Activated naive CD4-positive, alpha-beta T cell treated with anti-CD3 and anti-CD28 coated beads, Interleukin-2, amount 50 U/mL, for 16 hours (primary cell): ENCODE measurements at places on chromosomes 11 and 22.

DNA sequence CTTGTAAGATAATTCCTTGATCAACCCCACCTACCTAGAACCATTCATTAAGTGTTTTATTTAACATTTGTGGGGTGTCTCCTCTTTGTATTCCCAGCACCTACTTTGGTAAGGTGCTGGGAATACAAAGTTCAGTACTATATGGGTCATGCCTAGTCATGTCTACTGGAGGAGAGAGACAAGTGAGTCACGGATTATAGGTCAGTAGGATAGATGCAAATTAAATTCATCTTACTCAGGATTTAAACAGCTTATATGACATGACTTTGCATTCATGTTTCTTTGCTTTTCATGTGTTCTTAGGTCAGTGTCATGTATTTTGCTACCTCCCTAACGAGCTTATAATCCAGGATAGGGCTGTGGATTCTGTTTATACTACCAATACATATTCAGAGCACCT, 3.4 kb upstream of the FADS1 start:
- DNase-seq: no peak

GRCh38 chr11:96180341-96180740, 162.7 kb downstream of the MAML2 start:
- no peak for DNase-seq

DNA sequence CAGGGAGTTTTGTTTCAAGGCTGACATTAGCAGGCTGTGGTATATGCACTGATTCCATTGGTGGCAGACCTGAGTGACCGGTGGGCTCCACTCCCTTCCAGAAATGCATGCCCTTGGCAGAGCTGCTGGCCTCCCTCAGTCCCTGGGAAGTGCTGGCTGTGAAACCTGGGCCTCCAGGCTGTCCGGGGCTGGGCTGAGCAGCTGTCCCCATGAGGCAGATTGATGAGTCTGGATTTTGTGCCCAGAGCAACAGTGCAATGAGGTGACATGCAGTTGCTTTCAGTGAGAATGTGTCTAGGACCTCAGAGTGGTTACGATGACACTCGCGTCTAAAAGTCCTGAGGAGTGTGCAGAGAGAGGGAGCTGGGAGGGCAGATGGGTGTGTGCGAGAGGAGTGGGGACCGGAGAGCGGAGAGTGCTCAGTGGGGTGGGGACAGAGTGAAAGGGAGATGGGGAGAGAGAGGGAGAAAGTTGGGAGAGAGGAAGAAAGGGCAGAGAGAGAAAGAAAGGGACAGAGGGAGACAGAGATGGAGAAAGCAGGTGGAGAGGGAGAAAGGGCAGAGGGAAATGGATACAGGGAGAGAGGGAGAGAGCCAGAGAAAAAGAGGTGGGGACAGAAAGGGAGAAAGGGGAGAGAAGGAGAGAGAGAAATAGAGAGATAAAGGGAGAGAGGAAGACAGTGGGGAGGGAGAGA, 978.3 kb downstream of the BRD1 start:
- DNase-seq: no peak

GRCh38 chr11:92752122-92752521, 217.3 kb upstream of the MTNR1B start:
- DNase-seq: no peak

DNA sequence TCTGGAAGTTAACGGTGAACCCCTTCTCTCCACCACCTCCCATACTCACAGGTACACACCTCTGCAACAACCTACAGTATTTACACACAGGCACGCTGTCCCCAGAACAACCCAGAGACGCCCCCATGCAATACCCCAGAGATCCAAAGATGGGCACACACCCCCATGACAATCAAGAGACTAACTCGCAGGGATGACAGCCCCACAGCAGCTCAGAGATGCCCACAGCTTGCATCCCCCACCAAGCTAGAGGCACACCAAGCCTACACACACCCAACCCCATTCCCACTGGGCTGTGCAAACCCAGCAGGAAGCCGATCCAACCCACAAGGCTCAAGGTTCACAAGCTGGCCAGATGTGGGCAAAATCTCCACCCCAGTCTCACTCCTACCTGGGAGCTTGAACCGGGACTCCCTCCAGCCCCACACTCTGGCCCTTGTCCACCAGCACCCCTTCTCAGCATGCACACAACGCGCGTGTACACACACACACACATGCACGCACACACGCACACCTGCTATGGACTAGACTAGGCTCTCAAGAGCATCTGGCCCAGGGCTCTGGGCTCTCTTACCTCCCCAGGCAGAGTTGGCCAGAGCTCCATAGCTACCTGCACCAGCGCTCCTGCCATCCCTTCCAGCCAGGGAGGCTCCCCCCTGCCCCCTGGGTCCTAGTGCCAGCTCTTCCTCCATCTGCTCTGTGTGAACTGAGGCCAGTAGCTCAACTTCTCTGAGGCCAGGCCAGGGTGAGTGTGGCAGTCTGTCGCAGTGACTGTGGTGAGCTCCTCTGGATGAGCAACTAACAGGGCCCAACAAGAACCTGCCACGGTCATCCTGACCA, 11.5 kb downstream of the STARD10 start:
- DNase-seq: no peak

GRCh38 chr11:86938900-86939880, 16.0 kb downstream of the FZD4 start:
- no peak for DNase-seq

DNA sequence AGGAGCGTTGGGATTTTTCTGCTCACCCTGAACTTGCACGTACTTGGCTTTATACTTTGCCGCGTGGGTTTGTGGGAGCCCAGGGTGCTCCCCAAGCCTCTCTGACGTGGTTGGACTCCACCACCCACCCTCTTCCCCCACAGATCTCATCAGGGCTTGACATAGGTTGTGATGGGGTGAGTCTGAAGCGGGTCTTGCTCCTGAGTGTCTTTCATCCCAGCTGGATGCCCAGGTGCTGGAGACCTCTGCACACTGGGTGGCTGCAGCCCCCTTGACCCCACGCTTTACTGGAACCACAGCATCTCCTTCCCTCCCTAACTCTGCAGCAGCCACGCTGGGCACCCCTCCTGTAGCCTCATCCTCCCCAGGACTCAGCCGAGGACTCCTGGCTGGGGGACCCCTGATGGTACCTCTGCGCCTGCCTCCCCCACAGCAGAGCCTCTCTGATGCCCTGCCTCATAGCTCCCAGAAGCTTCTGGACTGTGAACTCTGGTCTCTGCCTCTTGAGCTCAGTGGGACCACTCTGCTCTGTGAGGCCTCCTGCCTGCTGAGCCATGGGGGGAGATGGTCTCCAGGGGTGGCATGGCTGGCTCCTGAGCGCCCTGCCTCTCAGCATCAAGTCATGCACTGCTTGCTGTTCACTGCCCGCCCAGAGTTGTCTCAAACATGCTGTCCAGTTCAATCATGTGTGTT, 45.2 kb downstream of the MYEOV start:
- no peak for DNase-seq

- DNase-seq: peak; percentile 11
Observed at GRCh38 chr11:94602430-94603372, 35.5 kb downstream of the PIWIL4 start.

- no peak for DNase-seq
Observed at GRCh38 chr11:132054822-132055221, 684.4 kb downstream of the NTM start.

DNA sequence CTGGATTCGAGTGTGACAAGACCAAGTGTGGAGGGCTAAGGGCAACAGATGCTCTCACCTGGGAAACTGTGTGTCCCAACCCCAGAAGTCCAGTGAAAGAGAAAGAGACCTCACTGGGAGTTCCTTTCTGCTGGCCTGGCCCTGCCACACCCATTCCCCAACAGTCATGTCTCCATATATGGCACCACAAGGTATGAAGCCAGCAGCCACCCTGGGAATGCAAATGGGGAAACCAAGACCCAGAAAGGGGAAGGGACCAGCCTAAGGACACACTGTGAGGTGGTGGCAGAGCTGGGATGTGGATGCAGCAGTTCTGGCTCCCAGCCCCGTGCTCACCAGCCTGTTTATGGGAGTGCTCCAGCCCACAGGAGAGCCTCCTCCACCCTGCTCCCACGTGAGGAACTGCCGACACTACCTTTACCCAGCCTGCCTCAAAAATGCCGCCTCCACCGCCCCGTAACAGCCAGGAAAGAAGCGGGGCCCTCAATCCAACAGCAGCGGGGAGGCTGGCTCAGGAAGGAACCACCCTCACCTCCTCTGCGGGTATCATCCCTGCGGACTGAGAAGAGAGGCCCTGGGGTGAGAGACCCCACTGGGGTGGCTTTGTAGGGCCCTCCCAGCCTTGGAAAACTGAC, 12.6 kb downstream of the LMO1 start:
- DNase-seq: no peak

DNA sequence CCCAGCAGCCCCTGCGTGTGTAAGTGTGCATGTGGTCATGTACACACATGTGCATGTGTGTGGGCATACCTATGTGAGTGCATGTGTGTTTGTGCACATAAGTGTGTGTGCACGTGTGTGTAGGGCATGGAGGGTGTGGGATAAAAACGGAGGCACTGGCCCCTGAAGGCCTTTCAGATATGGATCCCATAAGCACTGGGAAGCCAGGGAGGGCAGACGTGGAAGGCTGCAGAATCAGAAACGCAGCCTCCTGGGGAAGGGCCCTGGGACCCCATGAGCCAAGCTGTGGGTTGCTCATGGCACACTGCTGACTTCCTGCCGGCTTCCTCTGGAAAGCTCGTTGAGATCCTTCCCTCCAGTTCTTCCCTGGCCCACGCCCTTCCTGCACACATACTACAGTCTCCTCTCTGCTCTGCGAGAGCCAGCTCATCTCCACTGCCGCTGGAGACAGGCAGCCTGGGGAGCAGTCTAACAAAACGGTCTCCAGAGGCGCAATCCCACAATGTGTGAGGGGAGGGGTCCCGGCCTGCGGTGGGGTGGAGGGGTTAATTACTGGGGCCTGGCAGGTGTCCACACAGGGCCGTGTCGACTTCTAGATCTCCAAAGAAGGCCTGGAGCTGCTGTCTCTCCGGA, 435.2 kb upstream of the B3GAT1 start:
- DNase-seq: no peak

DNA sequence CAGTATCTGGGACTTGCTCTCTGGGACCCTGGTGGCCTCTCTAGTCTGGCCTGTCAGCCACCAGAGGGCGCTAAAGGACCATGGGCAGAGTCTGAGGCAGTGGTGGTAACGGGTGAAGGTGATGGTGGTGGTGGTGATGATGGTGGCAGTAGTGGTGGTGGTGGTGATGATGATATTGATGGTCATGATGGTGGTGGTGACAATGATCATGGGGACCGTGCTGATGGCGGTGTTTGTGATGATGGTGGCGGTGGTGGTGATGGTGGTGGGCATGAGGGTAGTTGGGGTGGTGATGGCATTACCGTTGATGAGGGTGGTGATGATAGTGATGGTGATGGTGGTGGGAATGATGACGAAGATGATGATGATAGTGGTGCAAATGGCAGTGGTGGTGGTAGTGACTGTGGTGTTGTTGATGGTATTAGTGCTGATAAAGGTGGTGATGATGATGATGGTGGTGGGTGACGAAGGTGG, 16.0 kb downstream of the TRPM5 start:
- DNase-seq: peak; percentile 85

DNA sequence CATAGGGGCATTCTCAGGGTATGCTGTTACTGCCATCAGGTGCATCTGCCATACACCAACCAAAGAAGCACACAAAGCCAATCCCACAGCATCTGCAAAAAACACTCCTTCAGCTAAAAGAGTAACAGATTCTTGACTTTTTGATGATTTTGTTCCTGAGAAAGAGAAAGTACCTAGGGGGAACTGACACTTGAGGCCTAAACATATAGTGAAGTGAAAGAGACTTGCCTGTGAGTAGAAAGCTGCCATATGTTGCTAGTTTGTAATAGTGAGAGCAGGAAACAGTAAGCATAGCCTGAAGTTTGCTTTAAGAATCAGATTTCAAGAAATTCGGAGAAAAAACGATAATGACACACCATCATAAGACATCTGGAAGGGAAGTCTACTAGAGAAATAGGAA, 97.9 kb upstream of the CTSC start:
- DNase-seq: no peak

DNA sequence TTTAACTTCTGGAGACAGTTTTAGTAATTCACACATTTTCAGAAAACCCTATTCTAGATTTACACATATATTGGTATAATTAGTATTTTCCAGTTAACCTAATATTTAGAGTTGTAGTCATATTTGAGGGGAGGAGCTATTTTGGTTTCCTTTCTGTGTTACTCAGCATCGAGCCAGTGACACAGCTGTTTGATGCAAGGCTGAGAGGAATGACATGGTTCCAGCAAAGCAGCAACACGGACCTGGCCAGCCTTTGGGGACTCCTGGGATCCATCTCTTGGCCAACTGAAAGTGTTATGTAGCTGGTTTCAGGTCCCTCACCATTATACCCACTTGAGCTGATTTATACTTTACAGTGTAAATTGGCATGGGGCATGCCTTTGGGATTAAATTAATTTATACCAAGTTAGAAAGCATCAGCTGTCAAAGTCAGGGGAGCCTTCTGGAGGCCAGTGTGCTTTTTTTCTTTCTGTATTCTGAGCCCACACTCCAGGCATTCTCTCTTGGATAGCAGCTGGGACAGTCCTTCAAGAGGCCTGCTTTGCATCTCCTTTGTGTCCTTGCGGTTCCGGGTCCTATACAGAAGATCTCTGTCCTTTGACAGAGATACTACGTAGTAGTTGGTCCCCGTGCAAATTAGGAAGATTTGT, 91.3 kb upstream of the SLC25A18 start:
- DNase-seq: no peak

- peak; percentile 38 for DNase-seq
Observed at GRCh38 chr22:33018232-33018864, 39.8 kb downstream of the SYN3 start.

DNA sequence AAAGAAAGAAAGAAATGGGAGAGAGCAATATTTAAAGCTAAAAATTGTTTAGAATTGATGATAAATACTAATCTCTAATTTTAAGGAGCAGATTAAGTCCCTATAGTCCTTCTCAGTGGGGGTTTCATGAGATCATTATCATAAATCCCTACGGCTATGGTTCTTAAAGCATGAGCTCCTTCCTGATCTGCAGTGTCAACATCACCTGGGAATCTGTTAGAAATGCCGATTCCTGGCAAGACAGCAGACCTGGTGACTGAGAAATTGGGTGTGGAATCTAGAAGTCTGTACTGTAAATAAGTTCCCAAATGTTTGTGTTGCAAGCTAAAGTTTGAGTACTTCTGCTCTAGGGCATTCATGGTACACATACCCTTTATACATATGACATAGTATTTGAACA, 12.6 kb downstream of the HIKESHI start:
- no peak for DNase-seq

DNA sequence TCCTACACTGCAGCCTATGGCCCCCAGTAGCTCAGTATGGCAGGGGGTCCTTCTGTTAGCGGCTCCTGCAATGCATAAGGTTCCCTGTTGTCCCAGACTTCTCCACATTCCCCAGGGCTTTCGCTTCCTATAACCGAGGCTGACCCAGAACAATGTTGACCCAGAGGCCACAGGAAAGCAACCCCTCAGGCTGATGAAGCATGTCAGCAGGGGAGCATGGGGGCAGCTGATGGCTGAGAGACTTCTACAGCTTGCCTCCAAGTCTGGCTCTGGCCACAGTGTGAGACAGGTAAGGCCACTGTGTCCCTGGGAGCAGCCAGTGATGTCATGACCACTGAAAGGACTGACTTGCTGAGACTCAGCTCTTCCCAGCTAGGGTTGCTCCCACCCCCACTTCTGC, 12.5 kb upstream of the PPFIBP2 start:
- no peak for DNase-seq

GRCh38 chr22:39243439-39244135, 1.2 kb downstream of the PDGFB start:
- no peak for DNase-seq

GRCh38 chr22:28223826-28224225, 304.8 kb upstream of the PITPNB start:
- no peak for DNase-seq

GRCh38 chr11:102776454-102776853, 4.0 kb downstream of the MMP10 start:
- no peak for DNase-seq
